ENCODE measurements at places on chromosomes 4 and X.

DNA sequence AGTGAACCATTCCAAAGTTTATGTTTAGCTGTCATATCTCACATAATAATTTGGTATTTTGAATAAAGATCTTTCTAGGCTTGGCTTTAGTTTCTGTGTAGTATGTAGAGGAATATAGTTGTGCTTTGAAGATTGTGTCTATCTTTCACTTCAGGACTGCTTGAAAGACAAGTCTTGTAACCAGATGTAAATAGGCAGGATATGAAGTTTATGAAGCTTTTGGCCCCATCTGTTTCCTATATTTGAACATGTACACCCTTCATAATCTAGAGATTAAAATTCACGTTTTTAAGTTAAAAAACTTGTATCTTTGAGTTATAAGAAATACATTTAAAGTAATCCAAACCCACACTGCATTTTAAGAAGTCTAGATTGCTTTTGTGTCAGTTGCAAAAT lies 11.7 kb upstream of the FREM3 start:
- no peak for DNase-seq

DNA sequence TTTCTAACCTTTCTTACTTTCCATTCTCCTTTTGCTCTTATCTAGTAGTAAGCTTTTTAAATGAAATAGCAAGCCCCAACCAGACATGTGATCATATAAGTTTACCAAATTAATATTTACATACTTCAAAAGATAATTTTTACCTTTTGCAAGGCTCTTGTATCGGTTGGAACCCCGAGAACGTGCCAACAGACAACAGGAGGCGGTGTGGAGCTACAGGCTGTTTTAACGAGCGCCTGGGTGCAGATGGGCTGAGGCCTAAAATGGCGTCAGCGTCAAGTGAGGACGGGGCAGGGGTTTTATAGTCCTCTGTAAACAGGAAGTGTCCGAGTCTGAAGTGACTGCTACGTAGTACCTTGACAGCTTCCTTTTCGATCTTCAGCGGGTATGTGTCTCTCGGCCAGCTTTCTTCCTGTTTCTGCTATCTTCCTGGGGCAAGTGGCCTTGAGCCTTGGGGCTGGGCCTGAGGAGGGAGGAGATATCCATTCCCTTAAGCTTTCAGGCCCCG lies 342.7 kb downstream of the GALNTL6 start:
- DNase-seq: no peak

DNA sequence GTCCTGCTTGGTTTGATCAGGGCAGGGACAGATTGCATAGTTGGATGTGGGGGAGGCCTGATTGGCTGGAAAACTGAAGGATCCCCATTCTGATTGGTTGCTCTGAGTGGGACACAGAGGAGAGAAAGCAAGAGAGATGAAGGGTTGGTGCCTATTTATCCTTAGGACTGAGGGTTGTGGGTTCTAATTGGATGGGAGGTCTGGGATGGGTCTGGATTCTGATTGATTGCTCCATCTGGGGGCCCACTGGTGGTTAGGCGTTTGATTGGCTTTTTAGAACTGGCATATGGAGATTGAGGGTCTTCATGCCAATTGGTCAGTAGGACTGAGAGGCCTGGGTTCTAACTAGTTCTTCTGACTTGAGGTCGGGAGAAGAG lies 644 bp upstream of the EBP start:
- DNase-seq: peak; percentile 22

GRCh38 chr4:136314686-136315085 lies 1217.6 kb downstream of the PCDH18 start:
- no peak for DNase-seq

DNA sequence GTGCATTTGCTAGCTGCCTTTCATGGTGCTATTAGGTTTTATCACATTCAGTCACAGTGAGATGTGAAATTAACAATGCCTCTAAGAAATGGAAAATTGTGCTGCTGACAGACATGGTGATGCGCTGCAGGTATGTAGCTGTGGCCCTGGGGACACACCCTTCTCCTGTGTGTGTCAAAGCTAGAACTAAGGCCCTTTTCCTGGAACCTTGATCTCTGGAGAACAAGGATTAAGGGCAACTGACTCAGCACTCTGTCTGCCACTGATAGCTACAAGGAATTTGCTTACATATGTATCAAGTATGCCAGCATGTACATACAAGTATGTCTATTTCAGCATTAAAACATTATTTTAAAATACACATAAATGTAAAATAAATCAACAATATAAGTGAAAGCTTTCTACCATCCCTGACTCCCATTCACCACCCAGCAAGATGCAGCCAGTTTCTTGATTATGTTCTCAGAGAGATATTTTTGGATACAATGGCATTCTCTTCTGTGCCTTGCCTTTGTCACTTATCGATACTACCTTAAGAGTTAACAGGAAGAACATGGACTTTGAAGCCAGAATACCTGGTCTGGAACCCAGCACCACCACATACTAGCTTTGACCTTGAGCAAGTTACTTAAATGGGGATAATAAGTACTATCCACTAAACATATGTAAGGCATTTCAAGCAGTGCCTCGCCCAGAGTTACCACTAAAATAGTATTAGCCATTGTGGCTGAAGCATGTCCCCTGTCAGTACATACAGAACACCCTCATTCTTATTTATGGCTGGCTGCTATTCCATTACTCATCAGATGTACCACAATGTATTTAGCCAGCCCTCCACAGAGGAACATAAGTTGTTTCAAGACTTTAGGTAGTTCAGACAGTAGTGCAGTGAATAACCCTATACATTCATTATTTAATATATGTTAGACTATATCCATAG lies 68.5 kb downstream of the NPNT start:
- DNase-seq: no peak

GRCh38 chrX:17735406-17735805 lies 1.9 kb upstream of the SCML1 start:
- no peak for DNase-seq

DNA sequence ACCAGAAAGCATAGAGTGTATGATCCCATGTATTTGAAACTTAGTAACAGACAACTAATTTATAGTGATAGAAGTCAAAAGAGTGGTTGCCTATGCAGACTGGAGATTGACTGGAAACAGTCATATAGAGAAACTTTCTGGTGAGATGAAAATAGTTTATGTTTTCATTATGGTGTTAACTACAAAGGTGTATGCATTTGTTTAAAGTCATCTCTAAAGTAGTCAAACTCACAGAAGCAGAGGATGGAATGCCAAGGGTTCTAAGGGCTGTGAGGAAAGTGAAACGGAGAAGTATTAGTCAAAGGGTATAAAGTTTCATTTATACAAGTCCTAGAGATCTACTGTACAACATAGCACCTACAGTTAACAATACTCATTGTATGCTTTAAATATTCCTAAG lies 45.8 kb downstream of the ENOX2 start:
- DNase-seq: no peak

DNA sequence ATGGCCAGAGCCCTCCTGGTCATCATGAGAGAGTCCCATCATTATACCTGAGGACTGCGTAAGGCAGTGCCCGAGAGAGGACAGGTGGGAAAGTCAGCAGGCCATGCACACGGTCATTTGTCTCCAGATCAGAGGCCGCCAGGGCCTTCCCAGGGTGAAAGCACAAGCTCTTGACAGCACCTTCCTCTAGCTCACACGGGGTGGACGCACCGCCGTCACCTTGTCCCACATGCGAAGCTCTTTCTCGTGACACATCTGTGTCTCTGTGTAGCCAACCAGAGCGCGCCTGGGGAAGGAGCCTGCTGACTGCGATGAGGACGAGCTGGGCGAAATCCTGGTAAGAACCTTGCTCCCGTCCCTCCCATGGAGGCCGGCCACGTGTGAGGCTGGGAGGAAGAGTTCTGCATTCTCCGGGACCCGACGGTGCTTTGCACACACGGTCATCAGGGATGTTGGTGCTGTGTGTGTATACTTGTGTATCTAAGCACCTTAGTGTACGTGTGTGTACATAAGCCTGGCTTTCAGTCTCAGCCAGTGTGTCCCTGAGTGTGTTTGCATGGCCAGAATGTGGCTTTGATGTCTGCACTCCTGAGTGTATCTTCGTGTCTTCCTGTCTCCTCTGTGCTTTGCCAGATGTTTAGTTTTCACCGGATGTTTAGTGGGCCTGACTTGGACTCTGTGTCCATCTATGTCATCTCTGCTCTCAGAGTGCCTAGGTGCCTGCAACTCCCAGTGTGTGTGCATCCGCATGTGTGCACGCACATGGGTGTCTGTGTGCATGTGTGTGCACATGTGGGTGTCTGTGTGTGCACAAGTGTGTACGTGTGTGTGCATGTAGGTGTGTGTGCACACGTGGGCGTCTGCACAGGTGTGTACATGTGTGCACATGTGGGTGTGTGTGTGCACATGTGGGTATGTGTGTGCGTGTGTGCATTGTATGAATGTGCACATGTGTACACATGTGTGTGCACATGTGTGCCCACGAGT lies 15.1 kb downstream of the ATP5ME start:
- no peak for DNase-seq

- DNase-seq: no peak
These were observed 4.9 kb downstream of the SPRY1 start for GRCh38 chr4:123401271-123402120.

DNA sequence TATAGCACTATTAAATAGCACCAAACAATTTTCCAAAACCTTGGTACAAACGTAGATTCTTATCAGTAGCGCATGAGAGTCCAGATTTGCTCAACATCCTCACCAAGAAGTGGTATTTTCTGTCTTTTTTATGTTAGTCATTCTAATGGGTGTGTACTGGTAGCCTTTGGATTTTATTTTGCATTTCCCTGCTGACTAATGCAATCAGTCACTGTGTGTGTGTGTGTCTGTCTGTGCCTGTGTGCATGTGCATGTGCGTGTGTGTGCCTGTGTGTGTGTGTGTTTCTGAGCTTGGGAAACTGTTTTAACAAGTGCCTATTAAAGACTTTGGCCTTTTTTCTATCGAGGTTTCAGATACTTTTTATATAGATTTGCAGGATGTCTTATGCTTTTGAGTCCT lies 82.2 kb upstream of the MAGEA10 start:
- DNase-seq: no peak

DNA sequence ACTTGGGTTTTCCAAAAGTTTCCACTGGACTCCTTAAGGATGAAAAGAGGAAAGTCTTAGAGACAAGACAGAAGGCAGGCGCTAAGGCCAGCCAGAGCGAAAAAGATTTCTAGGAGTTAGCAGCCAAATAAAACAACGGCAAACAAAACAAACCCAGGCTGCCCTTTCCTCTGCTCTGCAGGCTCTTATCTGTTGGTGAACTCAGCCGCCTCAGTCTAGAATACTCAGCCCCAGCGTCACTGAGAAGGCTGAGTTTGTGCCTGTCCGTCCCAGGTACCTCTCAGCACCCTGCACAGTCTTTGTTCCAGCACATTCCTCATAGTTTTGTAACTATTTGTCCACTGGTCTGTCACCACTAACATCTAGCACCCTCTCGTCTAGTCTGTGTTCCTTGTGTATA lies 75.6 kb upstream of the FAM9C start:
- no peak for DNase-seq

DNA sequence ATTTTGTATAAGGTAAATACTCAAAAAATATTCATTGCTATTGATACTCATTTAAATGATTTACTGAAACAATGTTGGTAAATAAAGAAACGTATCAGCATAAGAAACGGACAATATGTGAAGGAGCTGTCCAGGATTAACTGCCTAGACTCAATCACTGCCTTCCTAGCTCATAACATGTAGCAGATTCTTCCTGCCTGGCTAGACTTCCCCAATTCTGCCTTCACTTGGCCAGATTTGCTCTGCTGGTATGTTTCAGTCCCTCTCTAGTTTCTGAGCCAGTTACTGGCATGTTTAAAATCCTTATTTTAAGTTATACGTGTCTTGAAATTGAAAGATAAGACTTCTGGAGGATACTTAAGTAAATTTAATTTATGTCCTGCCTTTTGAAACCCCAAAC lies 740.3 kb downstream of the CENPC start:
- no peak for DNase-seq

- DNase-seq: no peak
These were observed 614.6 kb downstream of the PCDH19 start for GRCh38 chrX:99795495-99795894.

GRCh38 chr4:3311095-3311372 lies 18.2 kb downstream of the RGS12 start:
- no peak for DNase-seq

GRCh38 chr4:130073145-130073790 lies 977.3 kb downstream of the C4orf33 start:
- no peak for DNase-seq

Measured in CD4-positive, alpha-beta T cell treated with Interleukin-17A for 1 hour (primary cell).